Epithelial cell of alveolus of lung (primary cell): ENCODE measurements at places on chromosomes 6 and 20. TPM values are rescaled to one million over a fixed set of nuclear protein-coding genes. Genes with fewer than 3 reads are reported as not detected.

The MTFR2 gene
- total RNA-seq: 3.1 and 8.0 TPM in 2 replicates

The HEBP2 gene
- 52.6 and 70.2 TPM in 2 replicates for total RNA-seq

The NDUFAF5 gene
- total RNA-seq: 9.9 and 20.8 TPM in 2 replicates

The ULBP3 gene
- total RNA-seq: 4.7 and 6.5 TPM in 2 replicates

The HLA-DRB5 gene
- not detected in 2 replicates for total RNA-seq

The RGS19 gene
- 9.5 and 14.1 TPM in 2 replicates for total RNA-seq

The GGT7 gene
- total RNA-seq: 17.1 and 24.0 TPM in 2 replicates

The SCRT2 gene
- total RNA-seq: not detected in 2 replicates

The MEI4 gene
- not detected in 2 replicates for total RNA-seq

The MSH5 gene
- 5.0 and 10.5 TPM in 2 replicates for total RNA-seq

The PREX1 gene
- 2.8 and 8.0 TPM in 2 replicates for total RNA-seq

The MAN1A1 gene
- 25.5 and 46.0 TPM in 2 replicates for total RNA-seq

The UBD gene
- 0.13 TPM in 1 of 2 replicates, not detected in the other for total RNA-seq

The CNR1 gene
- 0.64 TPM in 1 of 2 replicates, not detected in the other for total RNA-seq

The IRF4 gene
- not detected in 2 replicates for total RNA-seq

The DDX43 gene
- total RNA-seq: 0.08 and 1.0 TPM in 2 replicates

The FAM209A gene
- total RNA-seq: not detected in 2 replicates

The HFE gene
- 9.2 and 10.7 TPM in 2 replicates for total RNA-seq

The CPXM1 gene
- total RNA-seq: 3.0 and 11.1 TPM in 2 replicates

The BTNL2 gene
- total RNA-seq: not detected in 2 replicates

The TP53RK gene
- total RNA-seq: 18.4 and 20.3 TPM in 2 replicates

The MARCKS gene
- 121 and 182 TPM in 2 replicates for total RNA-seq

The RSPH9 gene
- total RNA-seq: 0.24 and 0.78 TPM in 2 replicates

The C20orf202 gene
- not detected in 2 replicates for total RNA-seq

The TAF4 gene
- 5.2 and 27.3 TPM in 2 replicates for total RNA-seq

The RIMS4 gene
- not detected in 2 replicates for total RNA-seq

The HSPA12B gene
- total RNA-seq: 0.13 and 0.88 TPM in 2 replicates

The FAM184A gene
- total RNA-seq: 0.26 and 0.48 TPM in 2 replicates

The TFAP2A gene
- total RNA-seq: under 0.01 TPM in 1 of 2 replicates, not detected in the other

The TFEB gene
- total RNA-seq: 7.4 and 7.8 TPM in 2 replicates

The PPP1R14C gene
- total RNA-seq: 1.8 TPM in 1 of 2 replicates, not detected in the other

The NELFCD gene
- total RNA-seq: 42.2 and 52.0 TPM in 2 replicates

The REM1 gene
- total RNA-seq: not detected in 2 replicates

The DYNLT2 gene
- total RNA-seq: 1.0 TPM in 1 of 2 replicates, not detected in the other

The FAXC gene
- 2.2 and 3.8 TPM in 2 replicates for total RNA-seq

The SFTA2 gene
- total RNA-seq: not detected in 2 replicates

The PKHD1 gene
- under 0.01 TPM in 2 replicates for total RNA-seq

The BPIFA2 gene
- total RNA-seq: not detected in 2 replicates

The GJA1 gene
- total RNA-seq: 153 and 187 TPM in 2 replicates

The IMPG1 gene
- 0.26 TPM in 1 of 2 replicates, not detected in the other for total RNA-seq

The MYLK2 gene
- total RNA-seq: 0.26 and 0.72 TPM in 2 replicates

The NKX2-4 gene
- not detected in 2 replicates for total RNA-seq

The TFAP2D gene
- not detected in 2 replicates for total RNA-seq

The MOCS1 gene
- total RNA-seq: 11.2 and 18.5 TPM in 2 replicates

The CAGE1 gene
- under 0.01 TPM in 1 of 2 replicates, not detected in the other for total RNA-seq

The NKX2-2 gene
- not detected in 2 replicates for total RNA-seq

The MYMX gene
- total RNA-seq: 2.0 TPM in 1 of 2 replicates, not detected in the other

The PRDM1 gene
- 1.8 and 4.3 TPM in 2 replicates for total RNA-seq

The CCN6 gene
- total RNA-seq: not detected in 2 replicates

The WFDC10B gene
- total RNA-seq: not detected in 2 replicates

The AKAP12 gene
- total RNA-seq: 70.9 and 129 TPM in 2 replicates

The C2 gene
- total RNA-seq: 0.65 and 4.8 TPM in 2 replicates

The WASF1 gene
- total RNA-seq: 10.2 and 24.8 TPM in 2 replicates

The RIPPLY2 gene
- total RNA-seq: not detected in 2 replicates

The PAK5 gene
- not detected in 2 replicates for total RNA-seq

The TSBP1 gene
- total RNA-seq: not detected in 2 replicates
